ENCODE measurements at places on chromosomes 2 and 18.

GRCh38 chr2:151476287-151476686, 66.6 kb downstream of the RIF1 start:
- DNase-seq = no peak

DNA sequence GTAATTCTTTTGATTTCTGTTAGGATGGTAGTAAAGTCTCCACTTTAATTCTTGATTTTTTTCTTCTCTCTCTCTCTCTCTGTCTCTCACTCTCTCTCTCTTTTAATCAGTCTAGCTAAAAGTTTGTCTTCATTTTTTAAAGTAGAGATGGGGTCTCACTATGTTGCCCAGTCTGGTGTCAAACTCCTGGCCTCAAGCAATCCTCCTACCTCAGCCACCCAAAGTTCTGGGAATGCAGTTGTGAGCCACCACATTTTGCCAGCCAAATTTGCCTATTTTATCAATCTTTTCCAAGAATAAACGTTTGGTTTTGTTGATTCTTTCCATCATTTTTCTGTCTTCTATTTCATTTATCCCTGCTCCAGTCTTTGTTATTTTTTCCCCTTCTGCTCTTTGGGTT, 23.9 kb upstream of the ACOXL start:
- DNase-seq = no peak

- peak; percentile 1 for DNase-seq
Observed at GRCh38 chr18:13800505-13801259, 23.3 kb upstream of the MC5R start.

DNA sequence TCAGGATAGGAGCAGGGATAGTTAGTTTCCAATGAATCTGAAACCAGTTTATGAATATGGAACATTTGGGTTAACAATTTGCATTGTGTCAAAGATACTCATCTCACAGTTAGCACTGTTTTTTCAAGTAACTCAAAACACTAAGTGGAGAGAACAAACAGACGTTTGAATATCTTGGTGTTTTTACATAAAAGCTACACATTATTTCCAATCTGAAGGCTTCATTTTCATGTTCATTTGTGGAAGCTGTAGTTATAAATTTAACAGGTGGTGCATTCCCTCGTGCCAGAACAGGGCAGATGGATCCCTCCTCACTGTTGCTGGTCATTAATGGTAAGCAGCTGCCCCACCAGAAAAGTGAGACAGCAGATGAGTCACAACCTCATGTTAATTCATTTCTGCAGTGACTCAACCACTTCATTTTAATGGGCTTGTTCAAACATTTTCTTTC, 286.9 kb downstream of the TMX3 start:
- peak; percentile 78 for DNase-seq

DNA sequence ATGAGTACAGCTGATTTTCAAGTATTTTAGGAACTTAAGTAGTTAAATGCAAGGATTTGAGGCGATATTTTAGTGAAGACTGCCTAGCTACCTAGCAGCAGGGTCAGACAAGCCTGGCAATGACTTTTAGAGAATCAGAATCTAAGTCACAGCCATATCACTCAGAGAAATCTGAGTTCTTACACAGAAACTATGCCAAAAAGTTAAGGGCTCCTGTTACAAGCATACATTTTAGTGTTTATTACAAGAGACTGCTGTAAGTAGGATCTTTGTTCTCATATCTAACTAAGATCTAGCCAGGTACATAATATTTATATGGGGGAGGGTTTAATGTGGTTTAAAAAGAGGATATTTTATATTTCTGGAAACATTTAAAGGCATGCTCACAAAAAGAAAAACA, 37.5 kb downstream of the MAP4K3 start:
- no peak for DNase-seq

DNA sequence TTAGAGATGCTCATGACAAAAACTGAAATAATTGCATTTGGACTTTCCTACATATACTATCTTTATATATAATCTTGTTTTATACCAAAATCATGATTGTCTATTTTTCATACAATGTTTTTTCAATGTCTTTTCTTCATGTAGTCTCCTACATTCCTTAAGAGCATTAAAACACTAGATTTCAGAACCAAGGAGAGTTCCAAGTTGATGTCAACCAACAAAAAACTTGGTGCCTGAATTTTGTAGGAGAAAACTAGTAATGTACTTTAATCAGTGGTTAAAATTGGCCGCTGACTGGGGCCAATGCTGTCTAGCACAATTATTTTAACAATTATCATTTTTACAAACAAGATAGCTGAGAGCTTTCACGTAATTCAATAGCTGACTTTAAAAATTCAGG, 678.8 kb downstream of the DCC start:
- no peak for DNase-seq

- peak; percentile 18 for DNase-seq
Observed at GRCh38 chr2:181972431-181973170, 13.1 kb upstream of the PPP1R1C start.

DNA sequence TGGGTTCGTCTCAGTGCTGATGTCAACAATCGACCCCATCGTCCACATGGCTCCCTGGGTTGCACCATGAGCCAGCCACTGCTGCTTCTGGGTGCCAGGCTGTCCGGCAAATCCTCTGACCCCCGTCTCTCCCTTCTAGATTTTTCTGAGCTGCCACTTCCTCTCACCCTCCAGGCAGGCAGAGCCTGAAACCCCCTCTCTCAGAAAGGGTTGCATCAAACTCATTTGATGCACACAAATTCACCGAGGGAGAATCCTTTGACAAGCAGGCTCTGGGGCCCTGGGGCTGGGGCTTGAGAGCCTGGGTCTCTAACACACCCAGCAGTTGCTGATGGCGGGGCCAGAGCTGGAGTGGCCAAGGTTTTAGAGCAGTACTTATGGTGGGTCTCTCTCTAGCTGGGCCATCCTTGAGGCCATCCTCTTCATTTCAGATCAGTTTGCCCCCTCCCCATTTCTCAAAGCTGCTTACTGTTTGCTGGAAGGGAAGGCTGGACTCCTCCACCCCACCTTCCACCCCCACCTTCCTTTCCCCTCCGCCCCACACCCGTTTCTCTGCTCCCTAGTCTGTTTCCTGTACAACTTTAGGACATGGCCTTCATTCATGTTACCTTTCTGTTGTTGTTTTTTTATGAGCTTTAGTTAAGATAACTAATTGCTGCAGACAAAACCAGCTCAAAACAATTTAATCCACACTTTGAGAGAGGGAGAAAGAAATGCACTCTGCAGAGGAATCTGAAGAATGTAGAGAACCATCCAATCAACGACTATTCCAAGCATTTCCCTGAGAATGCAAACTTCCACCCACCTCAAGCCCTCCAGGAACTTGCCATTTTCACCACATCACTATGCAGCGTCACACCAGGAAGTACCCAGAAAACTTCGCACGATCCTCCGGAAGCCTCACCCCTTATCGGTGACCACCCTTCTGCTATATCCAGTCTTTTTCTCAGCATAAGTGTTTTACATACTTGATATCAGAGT, 69.5 kb downstream of the ARL4C start:
- peak; percentile 86 for DNase-seq

DNA sequence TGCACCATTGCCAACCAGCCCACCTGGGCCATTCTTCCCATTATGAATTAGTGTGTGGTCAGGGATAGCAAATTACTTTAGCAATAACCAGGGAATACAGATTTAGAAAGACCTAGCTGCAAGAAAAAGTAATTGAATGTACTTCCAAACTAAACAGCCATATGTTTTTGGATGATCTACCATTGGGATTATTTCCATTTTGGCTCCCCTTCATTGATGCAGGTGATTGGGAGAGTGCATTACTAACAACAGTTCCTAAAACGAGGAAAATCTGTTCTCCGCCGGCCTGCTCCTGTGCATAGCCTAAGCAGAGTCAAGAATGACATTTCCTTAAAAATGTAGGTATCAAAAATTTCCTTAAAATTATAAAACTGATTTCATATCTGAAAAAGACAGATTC, 58.5 kb downstream of the MAIP1 start:
- no peak for DNase-seq

DNA sequence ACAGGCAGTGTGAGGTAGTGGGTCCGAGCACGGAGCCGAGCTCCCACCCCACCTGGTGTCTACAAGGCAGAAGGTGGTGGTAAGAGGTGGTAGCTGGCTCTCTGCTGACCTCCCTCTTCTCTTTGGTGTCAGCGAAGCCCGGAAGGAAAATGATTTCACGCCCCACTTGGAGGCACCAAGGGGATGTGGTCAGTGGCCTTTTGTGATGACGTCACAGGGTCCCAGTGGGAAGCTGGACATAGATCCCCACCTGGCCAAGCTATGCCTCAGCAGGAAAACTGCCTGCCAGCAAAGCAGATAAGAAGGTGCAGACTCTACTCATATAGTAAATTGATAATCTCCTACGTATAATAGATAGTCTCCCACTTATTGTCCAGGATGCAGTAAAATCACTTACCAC, 183.7 kb upstream of the ALKAL2 start:
- no peak for DNase-seq

DNA sequence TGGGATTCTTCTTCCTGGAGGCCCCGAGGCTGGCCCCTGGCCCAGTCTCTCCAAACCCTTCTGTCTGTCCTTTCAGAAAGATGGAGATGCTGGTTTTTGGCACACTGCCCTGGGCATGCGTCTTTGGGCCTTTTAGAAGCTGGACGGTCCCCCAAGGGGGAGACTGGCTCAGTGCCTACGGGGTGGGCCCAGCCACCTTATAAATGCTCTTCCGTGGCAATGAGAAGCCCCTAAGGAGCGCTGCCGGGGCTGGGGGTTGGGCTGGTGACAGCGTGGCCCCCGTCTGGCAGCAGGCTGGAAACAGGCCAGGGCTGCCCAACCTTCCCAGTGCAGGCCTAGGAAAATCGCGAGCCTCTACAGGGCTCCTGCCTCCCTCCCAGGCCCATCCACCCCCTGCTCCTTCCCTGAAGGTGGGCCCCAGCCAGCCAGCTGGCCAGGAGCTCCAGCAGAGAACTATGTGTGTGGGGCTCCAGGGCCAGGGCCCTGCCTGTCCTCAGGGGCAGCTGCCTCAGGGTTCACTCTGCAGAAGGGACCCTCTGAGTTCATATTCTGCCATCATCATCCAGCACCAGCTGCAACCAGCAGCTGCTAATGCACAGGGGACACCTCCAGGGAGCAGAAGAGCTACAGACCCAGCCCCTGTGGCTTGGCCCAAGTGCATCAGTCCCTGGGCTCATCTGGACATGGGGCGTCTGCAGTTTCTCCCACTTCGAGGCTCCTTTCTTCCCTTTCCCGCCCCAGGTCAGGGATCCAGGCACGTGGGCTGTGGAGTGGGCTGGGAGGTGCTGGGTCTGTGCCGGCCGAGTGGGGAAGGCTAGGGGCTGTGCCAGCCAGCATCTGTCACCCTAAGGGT, 107.6 kb upstream of the OTOS start:
- DNase-seq = no peak

DNA sequence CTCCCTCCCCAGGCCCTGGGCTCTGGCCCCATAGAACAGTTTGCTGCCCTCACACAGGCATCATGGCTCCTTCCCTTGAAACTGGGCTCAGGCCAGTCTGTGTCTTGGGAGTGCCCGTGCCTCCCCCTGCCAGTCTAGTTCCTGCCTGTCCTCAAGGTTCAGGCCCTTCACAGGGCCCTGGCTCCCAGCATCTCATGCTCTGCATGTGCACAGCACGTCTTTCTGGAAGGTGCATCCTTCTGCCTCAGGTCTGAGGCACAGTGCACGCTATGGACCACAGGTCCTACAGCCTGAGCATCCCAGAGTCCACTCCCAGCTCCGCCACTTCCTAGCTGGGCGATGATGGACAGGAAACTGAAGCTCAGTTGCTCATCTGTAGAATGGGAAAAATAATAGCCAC, 35.6 kb upstream of the FOSL2 start:
- no peak for DNase-seq

GRCh38 chr2:216681683-216682082, 13.7 kb downstream of the IGFBP5 start:
- no peak for DNase-seq

- DNase-seq = peak; percentile 62
Observed at GRCh38 chr2:150126143-150126740, 361.2 kb downstream of the RND3 start.

- peak; percentile 53 for DNase-seq
Observed at GRCh38 chr2:65228263-65228750, 676 bp downstream of the ACTR2 start.

- no peak for DNase-seq
Observed at GRCh38 chr2:165633431-165633830, 160.6 kb downstream of the GALNT3 start.

- no peak for DNase-seq
Observed at GRCh38 chr2:112174383-112174782, 36.2 kb downstream of the FBLN7 start.

GRCh38 chr2:227848586-227848985, 22.8 kb upstream of the DAW1 start:
- no peak for DNase-seq

GRCh38 chr2:127619877-127620705, 25.9 kb upstream of the GPR17 start:
- no peak for DNase-seq

GRCh38 chr18:55124078-55124763, 165.0 kb upstream of the CCDC68 start:
- peak; percentile 11 for DNase-seq

GRCh38 chr2:144359684-144360083, 160.2 kb downstream of the ZEB2 start:
- DNase-seq = no peak

GRCh38 chr18:31555971-31556747, 35.5 kb upstream of the TTR start:
- DNase-seq = peak; percentile 73

GRCh38 chr2:237201461-237202287, 116.0 kb downstream of the COPS8 start:
- peak; percentile 53 for DNase-seq

DNA sequence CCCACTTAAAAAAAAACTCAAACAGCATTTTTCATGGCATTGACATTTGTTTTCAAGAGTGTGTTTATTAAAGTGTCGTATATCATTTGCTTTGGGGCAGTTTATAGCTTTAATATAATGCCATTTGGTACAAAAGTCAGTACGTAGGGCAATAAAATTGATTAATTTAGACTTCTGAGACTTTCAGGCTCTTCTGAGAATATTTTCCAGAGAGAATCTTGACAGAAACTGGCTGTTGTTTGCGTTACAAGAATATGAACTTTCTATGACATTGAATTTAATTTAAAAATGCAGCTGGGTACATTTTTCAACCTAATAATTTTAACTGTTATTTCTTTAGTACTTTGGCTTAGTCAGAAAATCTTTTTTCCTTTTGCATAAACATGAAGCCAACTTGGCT, 98.9 kb downstream of the RNF144A start:
- DNase-seq = no peak

DNA sequence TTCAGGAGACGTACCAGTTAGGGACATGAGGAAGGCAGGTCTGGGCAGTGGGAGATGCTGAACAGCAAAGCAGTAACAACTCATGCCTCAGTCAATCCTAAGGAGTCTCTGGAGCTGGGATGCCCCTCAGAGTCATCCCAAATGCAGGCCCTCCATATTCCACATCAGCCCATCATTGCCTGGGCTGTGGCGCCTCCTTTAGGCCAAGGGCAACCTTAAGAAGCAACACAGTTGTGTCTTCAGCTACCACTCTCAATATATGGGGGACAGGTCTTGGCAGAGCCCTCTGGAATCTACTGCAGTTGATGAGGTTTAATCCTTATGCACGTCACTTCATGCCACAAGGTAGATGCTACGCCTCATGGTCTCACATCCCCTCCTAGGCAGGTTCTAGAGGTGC, 682.0 kb upstream of the RAB6C start:
- DNase-seq = no peak

- DNase-seq = no peak
Observed at GRCh38 chr18:33532978-33533377, 45.0 kb upstream of the ASXL3 start.

- DNase-seq = no peak
Observed at GRCh38 chr2:232521959-232522622, 1.9 kb downstream of the PRSS56 start.

All from amniotic epithelial cell (primary cell).